ENCODE measurements at places on chromosomes 5 and 9. TPM values are rescaled to one million over a fixed set of nuclear protein-coding genes. Genes with fewer than 3 reads are reported as not detected.

GRCh38 chr9:136324501-136325300, 2.6 kb upstream of the GPSM1 start:
- ATAC-seq: no peak

DNA sequence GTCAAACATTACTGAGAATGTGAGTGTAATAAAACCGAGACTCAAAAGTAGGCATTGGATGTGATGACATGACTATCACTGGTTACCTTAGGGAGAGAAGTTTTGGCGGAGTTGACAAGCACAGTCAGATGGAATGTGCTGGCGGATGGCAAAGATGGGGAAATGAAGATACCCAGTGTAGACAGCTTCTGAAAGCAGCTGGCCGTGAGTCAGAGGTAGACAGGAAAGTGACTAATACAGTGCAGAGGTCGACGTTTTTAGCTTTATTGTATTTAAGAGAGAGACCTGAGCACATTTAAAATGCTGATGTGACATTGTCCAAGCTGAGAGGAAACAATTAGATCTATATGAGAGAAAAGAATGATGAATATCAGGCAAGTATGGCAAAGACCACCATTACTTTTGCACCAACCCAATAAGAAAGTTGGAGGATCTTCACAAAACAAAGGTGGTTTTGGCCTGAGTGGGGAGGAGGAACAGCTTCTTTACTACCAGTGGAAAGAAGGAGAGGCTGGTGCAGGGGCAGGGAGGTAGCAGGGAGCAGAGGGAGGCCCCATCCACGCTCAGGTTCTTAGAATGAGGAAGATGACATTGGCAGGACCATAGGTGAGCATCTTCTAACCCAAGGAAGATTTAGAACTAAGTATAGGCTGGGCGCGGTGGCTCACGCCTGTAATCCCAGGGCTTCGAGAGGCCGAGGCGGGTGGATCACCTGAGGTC, 36.7 kb upstream of the KCNIP1 start:
- peak; percentile 98 for ATAC-seq

DNA sequence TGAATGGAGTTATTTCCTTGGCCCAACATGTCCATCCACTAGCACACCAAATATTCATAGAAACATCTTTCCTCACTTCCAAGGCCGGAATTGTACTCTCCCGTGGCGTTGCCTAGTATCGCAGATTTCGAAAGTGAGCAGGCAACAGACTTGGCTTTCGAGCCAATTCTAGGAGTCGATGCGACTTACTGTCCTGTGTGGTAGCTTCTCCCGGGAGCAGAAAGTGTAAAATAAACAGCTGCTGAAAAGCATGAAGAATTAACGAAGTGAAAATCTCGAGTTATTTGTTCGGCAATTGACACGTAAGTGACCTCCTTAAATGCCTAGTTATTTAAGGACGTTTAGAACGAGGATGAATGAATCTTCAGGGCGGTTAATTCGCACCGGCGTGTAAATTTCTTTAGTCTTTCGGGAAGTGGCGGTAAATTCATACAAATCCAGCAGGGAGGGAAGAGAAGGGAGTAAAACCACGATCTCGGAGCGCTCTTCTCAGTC, 449 bp upstream of the PCSK5 start:
- ATAC-seq: peak; percentile 19

DNA sequence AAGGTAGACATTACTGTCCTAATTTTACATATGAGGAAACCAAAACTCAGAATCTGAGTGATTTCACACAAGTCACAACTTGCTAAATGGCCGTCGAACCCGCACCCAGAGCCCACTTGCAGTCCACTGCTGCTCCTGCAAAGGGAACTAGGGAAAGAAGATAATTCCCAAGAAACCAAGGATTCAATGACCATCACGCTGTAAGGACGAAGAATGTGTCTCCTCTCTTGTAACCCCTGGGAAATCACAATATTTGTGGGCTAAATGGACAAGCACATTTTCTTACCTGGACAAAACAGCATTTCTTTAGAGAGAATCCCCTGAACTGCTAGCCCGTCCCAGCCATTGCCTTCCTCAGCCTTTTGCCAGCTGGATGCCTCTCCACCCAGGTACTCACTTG, 2.4 kb downstream of the RPS14 start:
- ATAC-seq: no peak

GRCh38 chr9:123407217-123407851, 51.3 kb downstream of the CRB2 start:
- no peak for ATAC-seq

- peak; percentile 96 for ATAC-seq
These were observed 87.7 kb downstream of the AUH start for GRCh38 chr9:91273853-91274552.

GRCh38 chr5:134095887-134096589, 18.4 kb upstream of the TCF7 start:
- no peak for ATAC-seq

- ATAC-seq: peak; percentile 52
These were observed 59.4 kb downstream of the SIL1 start for GRCh38 chr5:139138809-139139208.

- ATAC-seq: peak; percentile 63
These were observed 50.7 kb upstream of the SLC25A51 start for GRCh38 chr9:37954581-37954981.

DNA sequence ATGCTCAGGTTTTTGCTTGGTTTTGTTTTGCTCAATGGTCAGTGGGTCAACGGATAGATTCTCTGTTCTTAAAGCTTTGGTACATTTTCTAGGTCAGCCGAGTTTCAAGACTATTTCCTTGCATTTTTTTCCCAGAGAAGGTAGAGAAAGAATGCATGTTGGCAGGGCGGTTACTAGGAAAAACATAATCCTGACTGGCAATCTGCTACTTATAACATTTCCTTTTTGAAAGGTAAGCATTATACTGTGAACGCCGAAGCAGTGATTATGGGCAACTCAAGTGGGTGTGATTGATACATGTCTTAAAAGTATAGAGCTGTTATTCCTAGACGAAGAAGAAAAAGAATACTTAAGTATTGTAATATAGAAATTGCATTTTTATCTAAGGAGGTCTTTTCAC, 273.2 kb downstream of the MAST4 start:
- ATAC-seq: no peak

GRCh38 chr5:170818232-170818631, 34.7 kb downstream of the GABRP start:
- ATAC-seq: no peak

DNA sequence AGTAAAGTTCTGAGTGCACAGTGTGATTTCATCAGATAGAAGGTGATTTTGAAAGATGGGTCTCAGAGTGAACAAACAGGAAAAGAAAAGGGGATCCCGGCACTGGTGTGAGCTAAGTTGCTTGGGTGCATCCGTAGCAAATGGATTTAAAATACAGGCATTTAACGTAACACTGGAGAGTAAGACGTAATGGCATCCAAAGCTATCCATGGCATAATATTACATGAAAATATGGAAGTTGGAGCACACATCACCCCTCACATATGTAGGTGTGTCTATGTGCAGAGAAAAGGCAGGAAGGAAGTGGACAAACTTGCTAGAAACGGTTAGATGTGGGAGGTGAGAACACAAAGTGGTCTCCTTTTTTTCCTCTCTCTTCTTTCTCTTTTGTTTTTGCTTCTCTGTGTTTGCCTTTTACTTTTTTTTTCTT, 38.2 kb upstream of the SEMA4D start:
- peak; percentile 70 for ATAC-seq

DNA sequence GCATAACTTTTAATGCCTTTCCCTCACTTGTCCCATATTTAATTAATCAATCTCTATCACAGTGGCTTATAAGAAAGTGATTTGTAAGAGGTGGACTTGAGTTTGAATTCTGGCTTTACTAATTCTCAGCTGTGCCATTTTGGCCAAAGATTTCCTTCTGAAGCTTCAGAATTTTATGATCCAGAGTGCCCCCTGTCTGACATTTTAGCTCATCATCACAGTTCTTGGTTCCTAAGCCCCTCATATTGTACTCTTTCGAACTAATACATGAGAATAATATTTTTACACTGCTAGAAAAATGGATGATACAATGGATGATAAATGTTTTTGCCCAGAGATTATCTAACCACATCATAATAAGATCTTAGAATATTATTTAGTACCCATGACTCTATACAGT, 1014.1 kb downstream of the PTPRD start:
- ATAC-seq: no peak

GRCh38 chr9:128056086-128056485, 11.0 kb downstream of the NAIF1 start:
- no peak for ATAC-seq

GRCh38 chr5:77669677-77670076, 31.2 kb upstream of the OTP start:
- ATAC-seq: no peak

- ATAC-seq: no peak
These were observed 5.7 kb upstream of the EXOC3 start for GRCh38 chr5:437281-437771.

GRCh38 chr9:33246269-33246860, 6.4 kb downstream of the SPINK4 start:
- ATAC-seq: no peak

GRCh38 chr5:116011046-116011445, 21.2 kb upstream of the ARL14EPL start:
- no peak for ATAC-seq

DNA sequence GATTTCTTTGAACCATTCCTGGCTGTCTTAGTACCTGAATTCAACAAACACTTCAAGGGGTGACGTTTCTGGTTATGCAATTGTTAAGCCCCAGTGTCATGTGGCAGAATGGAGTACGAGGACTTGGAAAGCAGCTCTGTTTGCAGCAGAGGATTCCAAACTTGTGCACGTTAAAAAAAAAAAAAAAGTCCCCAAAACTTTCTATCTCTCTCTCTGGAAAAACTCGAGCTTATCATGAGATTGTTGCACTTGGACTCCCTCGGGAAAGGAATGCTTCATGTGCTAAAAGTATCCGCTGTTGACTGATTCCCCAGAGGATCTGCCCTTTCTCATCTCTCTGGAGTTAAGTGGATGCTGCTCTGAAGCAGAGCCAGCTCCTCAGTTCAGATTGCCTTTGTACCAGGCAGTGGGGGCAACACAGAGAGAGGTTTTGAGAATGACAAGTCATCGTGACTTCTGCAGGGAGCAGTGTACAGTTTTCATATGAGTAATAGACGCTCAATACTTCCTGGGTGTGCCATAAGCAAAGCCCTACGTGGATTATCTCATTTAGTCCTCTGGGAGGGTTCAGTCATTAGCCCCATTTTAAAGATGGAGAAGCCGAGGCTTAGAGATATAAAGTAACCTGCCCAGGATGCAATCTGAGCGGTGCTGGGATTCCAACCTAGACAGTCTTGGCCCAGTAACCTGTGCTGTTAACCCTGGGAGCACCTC, 28.1 kb downstream of the TMOD1 start:
- peak; percentile 99 for ATAC-seq

GRCh38 chr5:111551569-111552275, 39.4 kb upstream of the STARD4 start:
- ATAC-seq: peak; percentile 40

GRCh38 chr9:70421272-70422180, 7.1 kb upstream of the KLF9 start:
- ATAC-seq: no peak

- ATAC-seq: no peak
These were observed 1.2 kb downstream of the PDE8B start for GRCh38 chr5:77211691-77212047.

GRCh38 chr5:157259699-157260098, 6.2 kb upstream of the CYFIP2 start:
- ATAC-seq: peak; percentile 77

GRCh38 chr9:76415731-76416130, 21.5 kb upstream of the RFK start:
- ATAC-seq: no peak

- ATAC-seq: no peak
These were observed 30.9 kb upstream of the CDK20 start for GRCh38 chr9:88005240-88005639.

DNA sequence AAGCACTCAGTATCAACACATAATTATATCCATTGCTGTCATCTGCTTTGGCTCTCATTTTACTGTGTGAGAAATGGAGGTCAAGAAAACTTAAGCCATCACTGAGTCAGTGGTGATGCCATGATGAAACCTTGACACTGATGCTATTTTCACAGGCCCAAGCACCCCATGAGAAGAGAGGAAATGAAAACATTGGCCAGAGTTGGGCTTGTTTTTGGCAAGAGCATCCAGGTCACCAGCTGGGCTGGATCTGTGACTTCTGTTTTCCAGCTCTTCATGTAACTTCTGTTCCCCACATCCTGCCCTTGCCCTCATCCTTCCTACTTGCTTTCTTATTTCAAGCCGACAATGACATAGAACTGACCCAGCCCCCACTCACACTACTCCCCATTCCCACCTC, 10.0 kb downstream of the LCP2 start:
- ATAC-seq: peak; percentile 76

- ATAC-seq: no peak
These were observed 215.3 kb downstream of the SPOCK1 start for GRCh38 chr5:137283801-137284200.

GRCh38 chr9:91951944-91952520, 2.0 kb upstream of the ROR2 start:
- no peak for ATAC-seq

Gene GARIN3
- 0.85 TPM for total RNA-seq

Gene TIMD4
- total RNA-seq: 1.3 TPM

Gene IRX4
- total RNA-seq: not detected

Gene IFNA21
- not detected for total RNA-seq

Gene BAAT
- total RNA-seq: 0.08 TPM

Gene S1PR3
- total RNA-seq: not detected

Gene HIGD2A
- total RNA-seq: 114 TPM

Gene OMD
- not detected for total RNA-seq

Gene TSSK1B
- not detected for total RNA-seq

Gene PCDHGA11
- 0.09 TPM for total RNA-seq

Gene ADGRD2
- not detected for total RNA-seq
